ENCODE measurements at places on chromosomes 7 and 10. TPM values are rescaled to one million over a fixed set of nuclear protein-coding genes. Genes with fewer than 3 reads are reported as not detected.
A peak's percentile ranks its signal among the peaks of the same experiment; 100 is the strongest.

GRCh38 chr10:4693967-4694366, 132.0 kb upstream of the AKR1E2 start:
- no peak overlapping the region for H3K4me3 ChIP-seq
- H3K36me3 ChIP-seq, result no peaks in the 10 kb centered on the region
- no peaks in the 10 kb centered on the region for H3K4me1 ChIP-seq
- no peaks in the 10 kb centered on the region for H3K27me3 ChIP-seq

- no peaks in the 10 kb centered on the region for H3K36me3 ChIP-seq
- H3K4me3 ChIP-seq, result no peak overlapping the region
- H3K4me1 ChIP-seq, result no peaks in the 10 kb centered on the region
- no peak overlapping the region for H3K27ac ChIP-seq
- DNase-seq, result no peak
These were observed 369.2 kb upstream of the NRP1 start for GRCh38 chr10:33703501-33704213.

GRCh38 chr10:123614888-123615287, 51.3 kb upstream of the GPR26 start:
- no peak overlapping the region for H3K27ac ChIP-seq
- no peaks in the 10 kb centered on the region for H3K36me3 ChIP-seq
- no peaks in the 10 kb centered on the region for H3K4me1 ChIP-seq
- no peak overlapping the region for H3K4me3 ChIP-seq
- peak; percentile 13 for DNase-seq

- no peaks in the 10 kb centered on the region for H3K36me3 ChIP-seq
- no peak overlapping the region for H3K27ac ChIP-seq
- peaks cover 7% of the 10 kb centered on the region for H3K4me1 ChIP-seq
- H3K4me3 ChIP-seq, result no peak overlapping the region
- DNase-seq, result no peak
These were observed 148.8 kb upstream of the NRP1 start for GRCh38 chr10:33483124-33483815.

DNA sequence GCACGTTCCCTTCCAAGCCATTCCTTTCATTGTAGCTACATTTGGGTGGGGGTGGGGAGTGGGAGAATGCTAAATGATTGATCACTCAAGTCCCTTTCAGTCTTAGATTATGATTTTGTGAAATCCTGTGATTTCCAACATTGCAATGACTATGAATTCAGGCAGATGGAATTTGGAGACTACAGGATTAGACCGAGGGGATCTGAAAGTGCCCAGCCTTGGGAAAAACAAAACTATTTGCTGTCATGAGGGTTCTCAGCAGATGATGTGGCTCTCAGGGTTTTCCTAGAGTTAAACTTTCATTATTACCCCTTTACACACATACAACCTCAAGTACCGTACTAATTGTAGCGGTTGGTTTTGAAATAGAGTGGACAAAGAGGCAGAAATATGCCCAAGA, 4.7 kb downstream of the MACROH2A2 start:
- H3K27ac ChIP-seq, result no peak overlapping the region
- no peaks in the 10 kb centered on the region for H3K36me3 ChIP-seq
- no peaks in the 10 kb centered on the region for H3K4me1 ChIP-seq
- no peak overlapping the region for H3K4me3 ChIP-seq

- H3K4me3 ChIP-seq, result no peak overlapping the region
- no peaks in the 10 kb centered on the region for H3K4me1 ChIP-seq
- DNase-seq, result no peak
- H3K36me3 ChIP-seq, result no peaks in the 10 kb centered on the region
- H3K27me3 ChIP-seq, result no peaks in the 10 kb centered on the region
These were observed 385.7 kb upstream of the NRP1 start for GRCh38 chr10:33720161-33720560.

DNA sequence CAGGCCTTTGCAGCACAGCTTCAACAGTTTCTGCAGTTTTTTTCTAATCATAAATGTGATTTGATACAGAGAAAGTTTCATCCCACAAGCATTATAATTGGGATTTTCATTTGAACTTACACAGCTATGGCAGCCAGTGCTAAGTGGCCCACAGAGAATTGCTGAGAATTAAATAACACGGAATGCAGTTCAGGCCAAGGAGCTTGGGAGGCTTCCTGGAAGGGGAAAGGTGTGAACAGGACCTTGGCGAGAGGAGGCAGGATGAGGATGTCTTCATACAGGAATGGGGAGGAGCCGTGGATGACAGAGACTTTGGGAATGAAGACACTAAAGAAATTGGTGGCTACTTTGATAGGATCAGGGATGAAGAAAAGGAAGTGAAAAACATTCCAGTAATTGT, 95.3 kb downstream of the ZNF22 start:
- no peaks in the 10 kb centered on the region for H3K27me3 ChIP-seq
- H3K27ac ChIP-seq, result no peak overlapping the region
- H3K36me3 ChIP-seq, result no peaks in the 10 kb centered on the region
- no peak overlapping the region for H3K4me3 ChIP-seq

DNA sequence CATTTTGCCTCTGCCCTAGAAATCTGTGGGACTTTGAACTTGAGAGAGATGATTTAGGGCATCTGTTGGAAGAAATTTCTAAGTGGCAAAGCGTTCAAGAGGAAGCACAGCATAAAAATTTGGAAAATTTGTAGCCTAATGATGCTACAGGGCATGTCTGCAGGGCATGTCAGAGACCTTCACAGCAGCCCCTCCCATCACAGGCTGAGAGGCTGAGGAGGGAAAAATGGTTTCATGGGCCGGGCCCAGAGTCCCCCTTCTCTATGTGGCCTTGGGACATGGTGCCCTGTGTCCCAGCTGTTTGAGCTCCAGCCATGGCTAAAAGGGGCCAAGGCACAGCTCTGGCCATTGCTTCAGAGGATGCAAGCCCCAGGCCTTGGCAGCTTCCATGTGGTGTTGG, 203.0 kb downstream of the STK31 start:
- H3K4me1 ChIP-seq, result no peaks in the 10 kb centered on the region
- H3K27me3 ChIP-seq, result no peaks in the 10 kb centered on the region
- no peak overlapping the region for H3K4me3 ChIP-seq
- DNase-seq, result no peak
- H3K27ac ChIP-seq, result no peak overlapping the region
- no peaks in the 10 kb centered on the region for H3K36me3 ChIP-seq

DNA sequence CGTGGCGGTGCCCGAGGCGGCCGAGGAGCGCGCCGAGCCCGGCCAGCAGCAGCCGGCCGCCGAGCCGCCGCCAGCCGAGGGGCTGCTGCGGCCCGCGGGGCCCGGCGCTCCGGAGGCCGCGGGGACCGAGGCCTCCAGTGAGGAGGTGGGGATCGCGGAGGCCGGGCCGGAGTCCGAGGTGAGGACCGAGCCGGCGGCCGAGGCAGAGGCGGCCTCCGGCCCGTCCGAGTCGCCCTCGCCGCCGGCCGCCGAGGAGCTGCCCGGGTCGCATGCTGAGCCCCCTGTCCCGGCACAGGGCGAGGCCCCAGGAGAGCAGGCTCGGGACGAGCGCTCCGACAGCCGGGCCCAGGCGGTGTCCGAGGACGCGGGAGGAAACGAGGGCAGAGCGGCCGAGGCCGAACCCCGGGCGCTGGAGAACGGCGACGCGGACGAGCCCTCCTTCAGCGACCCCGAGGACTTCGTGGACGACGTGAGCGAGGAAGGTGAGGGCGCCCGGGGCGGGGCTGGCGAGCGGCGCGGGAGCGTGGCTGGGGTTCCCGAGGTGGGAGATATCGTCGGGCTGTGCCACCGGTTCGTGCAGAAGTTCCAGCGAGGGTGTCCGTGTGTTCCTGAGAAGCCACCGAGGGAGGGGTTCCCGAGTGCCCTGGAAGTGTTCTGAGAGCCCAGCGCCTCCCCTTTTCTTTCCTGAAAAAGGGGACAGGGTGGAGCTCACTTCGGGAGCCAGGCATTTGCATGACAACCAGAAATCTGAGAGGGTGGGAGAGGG, 495 bp downstream of the EIF3B start:
- H3K4me1 ChIP-seq, result peaks cover 54% of the 10 kb centered on the region
- DNase-seq, result no peak
- H3K27me3 ChIP-seq, result no peaks in the 10 kb centered on the region

GRCh38 chr7:50147951-50148808, 55.1 kb upstream of the ZPBP start:
- H3K27ac ChIP-seq, result peak overlapping the region; percentile 55
- no peaks in the 10 kb centered on the region for H3K27me3 ChIP-seq
- no peaks in the 10 kb centered on the region for H3K36me3 ChIP-seq
- DNase-seq, result peak; percentile 75

GRCh38 chr7:149854611-149855360, 16.6 kb downstream of the ZNF862 start:
- H3K36me3 ChIP-seq, result peaks cover 4% of the 10 kb centered on the region
- H3K27me3 ChIP-seq, result no peaks in the 10 kb centered on the region
- H3K27ac ChIP-seq, result peak overlapping the region; percentile 7
- peak; percentile 49 for DNase-seq

- no peaks in the 10 kb centered on the region for H3K27me3 ChIP-seq
- no peak for DNase-seq
- no peak overlapping the region for H3K27ac ChIP-seq
These were observed 13.2 kb upstream of the FRMPD2 start for GRCh38 chr10:48287417-48288391.

DNA sequence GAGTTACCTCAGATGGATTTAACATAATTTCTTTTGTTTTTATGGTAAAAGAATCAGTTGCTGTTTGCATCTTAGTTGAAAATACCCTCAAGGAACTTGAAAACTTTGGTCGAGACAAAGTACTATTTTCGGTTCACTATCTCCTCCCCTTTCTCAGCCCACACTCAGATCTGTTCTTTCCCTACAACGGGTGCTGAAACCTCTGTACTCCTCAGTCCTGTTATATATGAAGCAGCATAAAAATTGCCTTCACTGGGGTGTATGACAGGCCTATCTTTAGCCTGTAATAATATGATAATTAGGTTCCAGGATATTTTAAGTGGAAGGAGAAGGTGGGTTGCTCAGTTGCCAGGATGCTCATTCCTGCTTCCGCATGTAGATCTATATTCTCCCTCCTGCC, 105.2 kb upstream of the NOBOX start:
- DNase-seq, result no peak
- no peaks in the 10 kb centered on the region for H3K36me3 ChIP-seq
- no peak overlapping the region for H3K4me3 ChIP-seq
- no peaks in the 10 kb centered on the region for H3K27me3 ChIP-seq
- no peak overlapping the region for H3K27ac ChIP-seq

- H3K27me3 ChIP-seq, result no peaks in the 10 kb centered on the region
- DNase-seq, result peak; percentile 22
- no peak overlapping the region for H3K4me3 ChIP-seq
- no peak overlapping the region for H3K27ac ChIP-seq
These were observed 1.0 kb upstream of the LRRN3 start for GRCh38 chr7:111089822-111090426.

Gene CFAP69
- not detected for total RNA-seq

Gene HILPDA
- total RNA-seq, result 4.5 TPM

Gene CLRN3
- total RNA-seq, result not detected

Gene FLNC
- total RNA-seq, result 0.06 TPM

Gene ADAMTS14
- not detected for total RNA-seq

Gene C10orf105
- 0.12 TPM for total RNA-seq

Gene TEX47
- total RNA-seq, result not detected

Gene LBX1
- not detected for total RNA-seq

Gene MOGAT3
- total RNA-seq, result not detected

Gene EMX2
- total RNA-seq, result not detected

Gene NEUROD6
- total RNA-seq, result not detected

Gene HPS6
- 25.1 TPM for total RNA-seq

Gene MNX1
- total RNA-seq, result not detected

Gene RBM20
- not detected for total RNA-seq

Gene MAT1A
- not detected for total RNA-seq

Gene ECHDC3
- 0.49 TPM for total RNA-seq

Gene ANKRD61
- not detected for total RNA-seq

Gene STOX1
- 0.35 TPM for total RNA-seq

Gene LIPF
- not detected for total RNA-seq

All from CD4-positive, alpha-beta memory T cell (primary cell).